Neural progenitor cell (in vitro differentiated cells): ENCODE measurements at places on chromosomes 3 and 15. TPM values are rescaled to one million over a fixed set of nuclear protein-coding genes. Genes with fewer than 3 reads are reported as not detected.

DNA sequence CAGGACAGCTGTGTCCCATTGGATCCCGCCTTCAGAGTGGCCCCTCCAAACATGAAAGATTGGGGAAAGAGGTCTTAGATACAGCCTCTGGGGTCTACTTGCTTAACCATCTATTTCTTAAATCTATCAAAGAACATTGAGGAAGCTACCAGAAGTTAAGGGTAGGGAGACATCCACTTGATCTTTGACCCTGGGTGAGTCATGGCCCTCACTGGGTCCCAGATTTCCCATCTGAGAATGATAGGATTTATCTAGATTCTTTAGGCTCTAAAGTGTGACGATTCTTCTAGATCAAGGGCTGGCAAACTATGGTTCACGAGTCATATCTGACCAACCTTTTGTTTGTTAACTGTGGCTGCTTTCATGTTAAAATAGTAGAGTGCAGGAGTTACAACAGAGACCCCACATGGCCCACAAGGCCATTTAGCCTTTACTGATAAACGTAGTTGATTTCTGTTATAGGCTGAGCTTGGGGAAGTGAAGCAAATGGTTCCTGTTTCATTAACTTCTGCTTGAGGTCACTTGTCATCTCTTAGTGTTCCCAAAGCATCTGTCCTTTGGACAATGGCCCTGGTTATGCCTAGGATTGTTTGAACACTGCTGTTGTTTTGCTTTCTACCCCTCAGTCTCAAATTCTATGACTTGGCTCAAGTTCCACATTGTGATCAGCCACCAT is 8.0 kb downstream of the MUC13 start:
- no peaks in the 10 kb centered on the region for H3K4me1 ChIP-seq
- no peaks in the 10 kb centered on the region for H3K36me3 ChIP-seq
- no peak overlapping the region for H3K4me3 ChIP-seq
- H3K27me3 ChIP-seq = no peaks in the 10 kb centered on the region
- H3K27ac ChIP-seq = no peak overlapping the region

GRCh38 chr15:95149036-95149435 is 917.7 kb downstream of the MCTP2 start:
- no peaks in the 10 kb centered on the region for H3K27me3 ChIP-seq
- no peak overlapping the region for H3K27ac ChIP-seq
- H3K36me3 ChIP-seq = no peaks in the 10 kb centered on the region
- DNase-seq = no peak
- no peak overlapping the region for H3K4me3 ChIP-seq

- no peaks in the 10 kb centered on the region for H3K4me1 ChIP-seq
- no peak overlapping the region for H3K4me3 ChIP-seq
- no peaks in the 10 kb centered on the region for H3K36me3 ChIP-seq
- H3K27ac ChIP-seq = no peak overlapping the region
- no peaks in the 10 kb centered on the region for H3K27me3 ChIP-seq
These were observed 227.6 kb upstream of the BHLHE40 start for GRCh38 chr3:4751502-4752101.

- no peaks in the 10 kb centered on the region for H3K36me3 ChIP-seq
- H3K4me3 ChIP-seq = peak overlapping the region; percentile 84
- H3K27ac ChIP-seq = no peak overlapping the region
- H3K27me3 ChIP-seq = peaks cover 77% of the 10 kb centered on the region
These were observed 564 bp upstream of the PIGZ start for GRCh38 chr3:196969134-196969659.

The SNX22 gene
- 4.0 and 6.4 TPM in 2 replicates for total RNA-seq

GRCh38 chr15:64623347-64623996 is 151.9 kb downstream of the RBPMS2 start:
- DNase-seq = no peak
- no peaks in the 10 kb centered on the region for H3K36me3 ChIP-seq
- H3K27me3 ChIP-seq = no peaks in the 10 kb centered on the region
- H3K27ac ChIP-seq = no peak overlapping the region
- H3K4me3 ChIP-seq = no peak overlapping the region
- peaks cover 2% of the 10 kb centered on the region for H3K4me1 ChIP-seq

GRCh38 chr15:82130248-82130647 is 84.4 kb upstream of the MEX3B start:
- no peaks in the 10 kb centered on the region for H3K4me1 ChIP-seq
- H3K36me3 ChIP-seq = no peaks in the 10 kb centered on the region
- no peak for DNase-seq
- no peak overlapping the region for H3K27ac ChIP-seq
- no peaks in the 10 kb centered on the region for H3K27me3 ChIP-seq

The CCR2 gene
- total RNA-seq = not detected in 2 replicates

GRCh38 chr15:34284937-34285336 is 52.6 kb downstream of the SLC12A6 start:
- no peak overlapping the region for H3K4me3 ChIP-seq
- H3K27ac ChIP-seq = no peak overlapping the region
- DNase-seq = no peak
- H3K36me3 ChIP-seq = no peaks in the 10 kb centered on the region
- no peaks in the 10 kb centered on the region for H3K27me3 ChIP-seq

The MUC20 gene
- total RNA-seq = 0.17 TPM in 1 of 2 replicates, not detected in the other

GRCh38 chr3:172848910-172849309 is 98.4 kb downstream of the ECT2 start:
- H3K4me3 ChIP-seq = no peak overlapping the region
- no peak for DNase-seq
- no peaks in the 10 kb centered on the region for H3K36me3 ChIP-seq
- peaks cover 25% of the 10 kb centered on the region for H3K4me1 ChIP-seq
- H3K27ac ChIP-seq = no peak overlapping the region

The CLEC3B gene
- total RNA-seq = not detected in 2 replicates

DNA sequence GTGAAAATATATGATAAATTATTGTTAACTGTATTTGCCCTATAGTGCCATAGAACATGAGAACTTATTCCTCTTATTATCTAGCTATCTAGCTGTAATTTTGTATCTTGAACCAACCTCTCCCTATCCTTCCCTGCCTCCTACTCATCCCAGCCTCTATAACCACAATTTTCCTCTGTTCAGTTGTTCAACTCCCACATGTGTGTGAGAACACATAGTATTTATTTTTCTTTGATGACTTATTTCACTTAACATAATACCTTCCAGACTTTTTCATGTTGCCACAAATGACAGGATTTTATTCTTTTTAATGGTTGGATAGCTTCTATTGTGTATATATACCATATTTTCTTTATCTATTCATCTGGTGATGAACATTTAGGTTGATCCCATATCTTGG is 85.4 kb upstream of the SUCLG2 start:
- H3K36me3 ChIP-seq = no peaks in the 10 kb centered on the region
- H3K4me3 ChIP-seq = no peak overlapping the region
- H3K27ac ChIP-seq = no peak overlapping the region

DNA sequence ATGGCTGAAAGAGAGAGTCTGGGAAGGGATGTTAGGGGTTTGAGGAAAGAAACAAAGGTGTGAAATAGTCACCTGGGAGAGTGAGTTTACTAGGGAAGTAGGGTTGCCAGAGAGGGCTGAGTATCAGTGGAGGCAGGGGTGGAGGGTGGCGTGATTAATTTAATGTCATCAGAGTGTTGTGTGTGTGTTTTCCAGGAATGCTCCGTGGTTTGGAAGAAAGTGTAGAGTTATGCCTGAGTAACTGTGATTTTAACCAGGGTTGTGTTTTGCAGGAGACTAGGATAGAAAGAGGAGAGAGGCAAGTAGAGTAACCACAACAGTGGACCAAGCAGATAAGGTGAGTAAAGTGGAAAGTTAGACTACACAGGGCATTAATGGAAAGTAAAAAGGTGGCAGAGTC is 27.2 kb downstream of the PLD1 start:
- H3K27me3 ChIP-seq = no peaks in the 10 kb centered on the region
- H3K36me3 ChIP-seq = no peaks in the 10 kb centered on the region
- H3K4me3 ChIP-seq = no peak overlapping the region
- DNase-seq = no peak
- no peak overlapping the region for H3K27ac ChIP-seq
- no peaks in the 10 kb centered on the region for H3K4me1 ChIP-seq

DNA sequence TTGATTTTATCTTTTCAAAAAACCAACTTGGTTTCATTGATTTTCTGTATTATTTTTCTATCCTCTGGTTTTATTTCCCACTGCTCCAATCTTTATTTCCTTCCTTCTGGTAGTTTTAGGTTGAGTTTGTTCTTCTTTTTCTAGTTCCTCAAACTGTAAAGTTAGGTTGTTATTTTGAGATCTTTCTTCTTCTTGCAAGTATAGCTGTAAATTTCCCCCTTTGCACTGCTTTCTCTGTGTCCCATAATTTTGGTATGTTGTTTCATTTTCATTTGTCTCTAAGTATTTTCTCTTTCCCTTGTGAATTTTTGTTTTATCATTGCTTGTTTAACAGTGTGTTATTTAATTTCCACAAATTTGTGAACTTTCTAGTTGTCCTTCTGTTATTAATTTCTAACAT is 120.0 kb downstream of the PLD1 start:
- H3K4me3 ChIP-seq = no peak overlapping the region
- DNase-seq = no peak
- no peak overlapping the region for H3K27ac ChIP-seq

DNA sequence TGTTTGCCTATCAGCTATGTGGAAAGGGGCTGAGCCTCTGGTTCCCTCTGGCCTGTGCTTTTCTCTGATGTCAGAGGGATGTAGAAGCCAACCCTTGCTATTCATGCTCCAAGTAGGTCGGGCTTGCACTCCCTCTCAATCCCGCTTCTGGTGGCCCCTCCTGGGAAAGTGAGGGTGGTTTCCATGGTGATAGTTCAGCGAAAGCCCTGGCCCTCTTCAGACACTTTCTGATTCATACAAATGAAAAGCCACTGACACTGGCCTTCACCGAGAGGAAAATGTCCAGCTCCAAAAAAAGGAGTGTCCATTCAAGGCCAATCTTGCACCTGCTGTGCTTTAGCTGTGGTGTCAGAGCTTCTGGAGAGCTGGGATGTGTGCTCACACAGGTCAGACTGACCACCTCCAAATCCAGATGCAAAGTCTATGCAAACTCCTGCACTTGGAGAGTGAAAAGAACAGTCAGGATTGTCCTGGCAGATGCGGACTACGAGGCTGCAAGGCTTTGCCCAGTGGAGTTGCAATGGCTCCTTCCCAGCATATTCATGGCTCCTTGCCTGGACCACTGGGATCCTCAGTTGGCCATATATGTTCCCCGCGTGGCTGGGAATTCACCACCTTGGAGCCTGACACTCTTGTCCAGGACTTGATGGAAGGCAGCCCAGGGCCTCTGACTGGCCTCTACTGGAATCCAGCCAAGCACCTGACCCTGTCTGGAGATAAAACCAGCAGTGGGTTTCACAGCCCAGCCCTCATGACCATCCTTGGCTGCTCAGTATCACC is 96.6 kb downstream of the CEMIP start:
- H3K27me3 ChIP-seq = no peaks in the 10 kb centered on the region
- no peaks in the 10 kb centered on the region for H3K36me3 ChIP-seq
- DNase-seq = no peak
- no peak overlapping the region for H3K27ac ChIP-seq

The CHRM5 gene
- not detected in 2 replicates for total RNA-seq

- no peaks in the 10 kb centered on the region for H3K36me3 ChIP-seq
- H3K4me1 ChIP-seq = no peaks in the 10 kb centered on the region
- no peak for DNase-seq
- no peak overlapping the region for H3K27ac ChIP-seq
- H3K27me3 ChIP-seq = no peaks in the 10 kb centered on the region
- no peak overlapping the region for H3K4me3 ChIP-seq
These were observed 58.8 kb upstream of the ARL6 start for GRCh38 chr3:97705764-97706163.

DNA sequence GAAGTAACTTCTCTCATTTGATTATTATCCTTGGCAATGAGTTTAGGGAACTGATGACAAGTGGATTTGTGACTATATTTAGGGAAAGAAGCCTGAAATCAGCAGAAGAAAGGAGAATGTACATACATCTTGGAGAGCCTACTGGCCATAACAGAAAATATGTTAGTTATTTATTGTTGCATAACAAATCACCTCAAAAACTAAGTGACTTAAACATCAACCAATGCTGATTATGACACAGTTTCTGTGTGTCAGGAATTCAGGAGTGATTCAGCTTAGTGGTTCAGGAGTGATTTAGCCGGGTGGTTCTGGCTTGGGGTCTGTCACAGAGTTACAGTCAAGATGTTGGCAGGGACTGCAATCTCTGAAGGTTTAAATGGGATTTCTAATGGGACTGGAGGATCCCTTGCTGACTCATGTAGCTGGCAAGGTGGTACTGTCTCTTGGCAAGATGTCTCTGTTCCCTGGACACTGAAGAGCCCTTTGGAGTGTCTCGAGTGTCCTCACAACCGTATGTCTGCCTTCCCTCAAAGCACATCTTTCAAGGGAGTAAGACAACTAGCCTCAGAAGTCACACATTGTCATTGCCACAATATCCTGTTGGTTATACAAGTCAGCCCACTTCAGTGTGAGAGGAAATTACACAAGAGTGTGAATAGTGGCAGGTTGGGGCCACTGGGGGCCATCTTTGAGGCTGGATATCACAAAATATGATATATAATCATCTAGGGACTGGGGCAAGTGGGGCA is 248.9 kb downstream of the SV2B start:
- H3K27ac ChIP-seq = no peak overlapping the region
- no peaks in the 10 kb centered on the region for H3K36me3 ChIP-seq
- no peaks in the 10 kb centered on the region for H3K27me3 ChIP-seq
- H3K4me1 ChIP-seq = no peaks in the 10 kb centered on the region
- no peak overlapping the region for H3K4me3 ChIP-seq

- peak; percentile 92 for DNase-seq
- H3K4me1 ChIP-seq = no peaks in the 10 kb centered on the region
- no peaks in the 10 kb centered on the region for H3K36me3 ChIP-seq
- H3K4me3 ChIP-seq = no peak overlapping the region
These were observed 3.5 kb upstream of the MTFMT start for GRCh38 chr15:65032801-65033537.

- no peak overlapping the region for H3K27ac ChIP-seq
- DNase-seq = no peak
- no peak overlapping the region for H3K4me3 ChIP-seq
- H3K27me3 ChIP-seq = no peaks in the 10 kb centered on the region
- H3K4me1 ChIP-seq = no peaks in the 10 kb centered on the region
These were observed 62.2 kb downstream of the TCAIM start for GRCh38 chr3:44400771-44401170.

The SI gene
- not detected in 2 replicates for total RNA-seq

The CELSR3 gene
- total RNA-seq = 9.9 and 22.3 TPM in 2 replicates

The FLNB gene
- total RNA-seq = 32.0 and 54.9 TPM in 2 replicates
